ENCODE measurements at places on chromosomes 1 and 21. TPM values are rescaled to one million over a fixed set of nuclear protein-coding genes. Genes with fewer than 3 reads are reported as not detected.

- DNase-seq = no peak
These were observed 3.4 kb downstream of the TNFRSF18 start for GRCh38 chr1:1202831-1203560.

DNA sequence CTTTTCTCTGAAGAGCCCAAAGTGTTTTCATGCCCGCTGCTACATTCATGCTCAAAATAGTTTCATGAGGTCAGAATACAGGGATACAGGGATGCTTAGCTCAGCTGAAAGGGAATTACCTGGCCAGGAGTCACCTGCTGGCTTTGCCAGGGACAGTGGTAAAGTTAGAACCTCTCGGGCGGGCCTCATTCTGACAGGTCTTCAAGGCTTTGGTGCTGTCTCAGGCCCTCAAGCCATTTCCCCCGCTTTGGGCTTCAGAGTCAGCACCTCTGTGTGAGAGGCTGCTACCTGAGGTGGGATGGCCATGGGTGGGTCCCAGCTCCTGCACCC lies 5.5 kb downstream of the RASSF5 start:
- DNase-seq = no peak

The CAPN9 gene
- not detected for total RNA-seq

DNA sequence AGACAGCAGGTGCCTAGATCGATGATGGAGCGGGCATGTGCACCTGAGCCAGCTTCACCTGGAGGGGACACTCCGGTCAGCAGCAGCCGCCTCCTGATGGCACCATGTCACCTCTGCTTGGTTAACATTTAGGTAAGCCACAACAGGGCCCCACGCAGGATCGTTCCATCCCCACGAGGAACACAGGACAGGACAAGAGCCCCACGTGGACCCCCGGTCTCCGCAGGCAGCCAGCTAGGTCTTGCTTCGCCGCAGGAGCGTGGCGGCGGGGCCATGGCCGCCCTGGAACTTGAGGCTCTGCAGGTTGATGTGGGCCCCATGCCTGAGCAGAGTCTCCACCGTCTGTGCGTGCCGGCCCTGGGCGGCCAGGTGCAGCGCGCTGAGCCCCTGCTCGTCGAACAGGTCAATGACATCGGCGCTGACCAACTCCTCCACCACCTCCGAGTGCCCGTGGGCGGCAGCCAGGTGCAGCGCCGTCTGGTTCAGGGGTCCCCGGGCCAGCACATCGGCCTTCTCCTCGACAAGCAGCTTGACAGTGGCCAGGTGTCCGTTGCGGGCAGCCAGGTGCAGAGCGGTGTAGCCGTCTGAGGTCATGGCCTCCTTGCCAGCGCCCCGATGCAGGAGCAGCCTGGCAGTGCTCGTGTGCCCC lies 26.1 kb downstream of the RIPK4 start:
- no peak for DNase-seq

The LCE2A gene
- total RNA-seq = not detected

- no peak for DNase-seq
These were observed 256.8 kb downstream of the FAF1 start for GRCh38 chr1:50703240-50703639.

- peak; percentile 68 for DNase-seq
These were observed 54.2 kb downstream of the SYT2 start for GRCh38 chr1:202656057-202656456.

The EDEM3 gene
- 10.6 TPM for total RNA-seq
